ENCODE measurements at places on chromosomes 4 and X. TPM values are rescaled to one million over a fixed set of nuclear protein-coding genes. Genes with fewer than 3 reads are reported as not detected.

The HPGD gene
- total RNA-seq = 142 TPM

The ZNF595 gene
- 30.4 TPM for total RNA-seq

The GAGE12H gene
- not detected for total RNA-seq

The ATP11C gene
- total RNA-seq = 35.8 TPM

The RBMXL3 gene
- not detected for total RNA-seq

The SSX2B gene
- total RNA-seq = not detected

The PCYT1B gene
- not detected for total RNA-seq

The UXT gene
- 104 TPM for total RNA-seq

The RAB33A gene
- total RNA-seq = 3.6 TPM

The GDPD2 gene
- total RNA-seq = not detected

The NAP1L3 gene
- 0.49 TPM for total RNA-seq

The DUSP21 gene
- total RNA-seq = not detected

The ITM2A gene
- 110 TPM for total RNA-seq

All from subcutaneous adipose tissue (tissue), 4 donors.